ENCODE measurements at places on chromosomes 6 and 20.

- H3K36me3 ChIP-seq, result no peaks in the 10 kb centered on the region
- H3K27ac ChIP-seq, result peak overlapping the region; percentile 15
- DNase-seq, result peak; percentile 58
- H3K4me1 ChIP-seq, result no peaks in the 10 kb centered on the region
Measured at GRCh38 chr20:62363920-62364851, 2.9 kb downstream of the LAMA5 start.

GRCh38 chr20:50930139-50930975 lies 880 bp downstream of the ADNP start:
- H3K27me3 ChIP-seq, result no peaks in the 10 kb centered on the region
- H3K36me3 ChIP-seq, result no peaks in the 10 kb centered on the region
- peak; percentile 82 for DNase-seq
- no peaks in the 10 kb centered on the region for H3K4me1 ChIP-seq

DNA sequence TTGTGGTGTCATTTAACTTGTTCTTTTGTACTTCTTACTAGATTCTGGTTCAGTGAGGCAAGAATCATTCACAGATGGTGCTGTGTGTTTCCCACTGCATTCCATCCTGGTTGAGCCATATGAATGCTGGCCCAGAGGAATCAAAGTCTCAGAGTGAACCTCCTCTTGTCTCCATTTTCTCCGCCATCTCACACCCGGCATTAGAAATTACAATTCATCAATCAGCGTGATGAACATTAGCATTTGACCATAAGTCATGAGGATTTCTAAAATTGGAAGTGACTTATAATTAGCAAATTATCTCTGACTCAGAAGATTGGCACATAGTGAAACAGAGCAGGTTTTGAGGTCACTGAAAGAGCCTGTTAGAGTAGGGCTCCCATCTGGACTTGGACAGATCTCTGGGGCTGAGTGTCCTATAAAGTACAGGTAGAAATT lies 25.2 kb downstream of the TNFAIP3 start:
- no peaks in the 10 kb centered on the region for H3K36me3 ChIP-seq
- H3K27ac ChIP-seq, result no peak overlapping the region
- H3K4me1 ChIP-seq, result no peaks in the 10 kb centered on the region
- no peak for DNase-seq
- H3K27me3 ChIP-seq, result peaks cover 1% of the 10 kb centered on the region
- no peak overlapping the region for H3K4me3 ChIP-seq

GRCh38 chr6:131958095-131958494 lies 6.9 kb upstream of the CCN2 start:
- no peak overlapping the region for H3K27ac ChIP-seq
- no peak for DNase-seq
- H3K4me3 ChIP-seq, result no peak overlapping the region
- no peaks in the 10 kb centered on the region for H3K36me3 ChIP-seq

GRCh38 chr6:149054559-149055194 lies 262.8 kb upstream of the TAB2 start:
- no peak overlapping the region for H3K27ac ChIP-seq
- H3K4me1 ChIP-seq, result no peaks in the 10 kb centered on the region
- DNase-seq, result no peak

GRCh38 chr6:124768224-124768623 lies 194.0 kb upstream of the RNF217 start:
- no peaks in the 10 kb centered on the region for H3K4me1 ChIP-seq
- H3K4me3 ChIP-seq, result no peak overlapping the region
- DNase-seq, result no peak
- no peaks in the 10 kb centered on the region for H3K27me3 ChIP-seq
- H3K27ac ChIP-seq, result no peak overlapping the region

DNA sequence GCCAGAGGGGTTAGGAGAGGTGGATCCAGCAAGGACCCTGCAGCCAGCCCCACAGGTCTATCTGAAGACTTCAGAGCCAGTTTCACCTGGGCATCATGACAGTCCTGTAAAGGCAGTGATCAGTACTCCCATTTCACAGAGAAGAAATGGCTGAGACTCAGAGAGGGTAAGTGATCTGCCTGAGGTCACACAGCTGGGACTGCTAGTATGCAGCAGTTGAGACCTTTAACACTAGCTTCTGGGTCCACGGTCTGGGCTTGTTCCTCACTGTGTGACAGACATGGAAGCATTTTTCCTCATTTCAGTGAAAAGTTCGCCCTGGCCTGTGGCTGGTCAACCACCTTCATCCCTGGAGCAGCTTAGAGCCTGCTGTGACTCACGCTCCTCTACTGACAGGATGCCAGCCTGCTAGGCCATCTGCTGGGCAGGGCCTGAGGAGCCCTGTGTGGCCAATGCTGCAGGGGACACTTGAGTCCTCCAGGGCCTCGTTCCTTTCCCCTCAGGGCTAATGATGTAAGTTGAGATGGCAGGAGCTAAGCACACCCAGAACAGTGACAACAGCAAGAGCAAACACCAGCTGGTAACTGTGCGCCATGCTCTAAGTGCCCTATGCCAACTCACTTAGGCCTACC lies 192.0 kb downstream of the LRFN2 start:
- DNase-seq, result no peak
- no peaks in the 10 kb centered on the region for H3K4me1 ChIP-seq
- H3K36me3 ChIP-seq, result no peaks in the 10 kb centered on the region
- H3K27me3 ChIP-seq, result no peaks in the 10 kb centered on the region
- H3K4me3 ChIP-seq, result no peak overlapping the region

DNA sequence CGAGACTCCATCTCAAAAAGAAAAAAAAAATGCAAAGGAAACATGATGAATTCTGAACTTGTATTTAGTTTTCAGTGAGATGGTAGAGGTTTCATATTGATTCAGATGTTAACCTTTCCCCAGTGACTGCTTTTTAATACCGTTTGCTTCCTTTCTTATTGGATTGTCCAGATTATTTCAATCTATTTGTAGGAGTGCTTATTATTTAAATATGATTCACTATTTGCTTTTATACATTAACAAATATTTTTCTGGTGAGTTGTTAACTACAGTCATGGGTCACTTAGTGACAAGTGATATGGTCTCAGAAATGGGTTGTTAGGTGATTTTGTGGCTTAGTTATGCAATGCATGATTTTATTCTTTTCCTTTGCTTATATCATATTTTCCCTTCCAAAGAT lies 8.4 kb downstream of the PI3 start:
- no peak overlapping the region for H3K27ac ChIP-seq
- H3K27me3 ChIP-seq, result no peaks in the 10 kb centered on the region
- H3K36me3 ChIP-seq, result no peaks in the 10 kb centered on the region
- no peaks in the 10 kb centered on the region for H3K4me1 ChIP-seq

DNA sequence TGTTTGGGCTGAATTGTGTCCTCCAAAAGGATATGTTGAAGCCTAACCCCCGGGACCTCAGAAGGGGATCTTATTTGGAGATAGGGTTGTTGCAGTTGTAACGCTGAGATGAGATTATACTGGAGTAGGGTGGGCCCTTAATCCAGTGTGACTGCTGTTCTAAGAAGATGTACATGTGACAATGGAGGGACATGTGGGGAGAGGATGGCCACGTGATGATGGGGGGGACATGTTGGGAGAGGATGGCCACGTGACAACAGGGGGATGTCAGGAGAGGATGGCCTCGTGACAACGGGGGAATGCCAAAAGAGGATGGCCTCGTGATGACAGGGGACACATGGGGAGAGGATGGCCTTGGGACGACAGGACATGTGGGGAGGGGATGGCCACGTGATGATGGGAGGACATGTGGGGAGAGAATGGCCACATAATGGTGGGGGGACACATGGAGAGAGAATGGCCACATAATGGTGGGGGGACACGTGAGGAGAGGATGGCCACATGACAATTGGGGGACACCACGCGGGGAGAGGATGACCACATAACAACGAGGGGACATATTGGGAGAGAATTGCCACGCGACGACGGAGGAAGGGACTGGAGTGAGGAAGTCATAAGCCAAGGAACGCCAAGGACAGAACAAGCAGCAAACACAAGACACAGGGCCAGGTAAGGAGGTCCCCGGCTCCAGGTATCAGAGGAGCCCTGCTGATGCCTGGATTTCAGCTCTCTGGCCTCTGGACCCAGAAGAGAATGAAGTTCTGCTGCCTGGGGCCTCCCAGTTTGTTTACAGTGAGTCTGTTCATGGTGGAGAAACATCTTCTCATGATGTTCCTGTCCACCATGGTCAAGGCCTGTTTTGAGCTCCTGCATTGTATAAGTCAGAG lies 29.2 kb downstream of the SYNJ2 start:
- H3K27me3 ChIP-seq, result no peaks in the 10 kb centered on the region
- no peak overlapping the region for H3K4me3 ChIP-seq
- no peak overlapping the region for H3K27ac ChIP-seq

GRCh38 chr6:155366325-155366724 lies 52.0 kb upstream of the TFB1M start:
- no peaks in the 10 kb centered on the region for H3K27me3 ChIP-seq
- H3K4me3 ChIP-seq, result no peak overlapping the region
- H3K27ac ChIP-seq, result no peak overlapping the region
- no peaks in the 10 kb centered on the region for H3K36me3 ChIP-seq

DNA sequence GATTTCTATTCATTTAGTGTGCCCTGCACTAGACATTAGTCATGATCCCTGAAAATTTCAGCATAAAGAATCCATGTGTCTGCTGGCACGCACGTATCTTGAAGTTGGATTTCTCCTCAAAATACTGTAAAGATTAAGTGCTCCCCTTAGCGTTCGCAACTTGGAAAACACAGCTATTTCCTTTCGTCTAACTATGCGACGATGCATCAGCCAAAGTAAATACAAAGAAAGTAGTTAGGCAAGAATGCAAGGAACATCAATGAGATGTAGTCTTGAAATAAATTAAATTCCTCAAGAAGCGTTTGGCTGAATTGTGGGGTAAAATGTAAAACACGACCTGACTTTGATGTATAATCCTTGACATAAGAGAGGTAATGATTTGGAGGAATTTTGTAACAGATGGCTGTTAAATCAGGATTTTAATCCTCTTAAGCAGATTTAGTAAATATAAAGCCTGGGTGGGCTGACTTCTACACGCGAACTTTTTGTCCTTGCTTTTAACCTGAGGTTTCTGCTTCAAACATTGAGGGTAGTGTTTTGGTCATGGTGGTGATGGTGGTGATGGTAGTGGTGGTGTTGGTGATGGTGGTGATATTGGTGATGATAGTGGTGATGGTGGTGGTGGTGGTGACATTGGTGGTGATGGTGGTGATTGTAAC lies 88.2 kb downstream of the FOXF2 start:
- H3K27ac ChIP-seq, result no peak overlapping the region
- H3K4me1 ChIP-seq, result no peaks in the 10 kb centered on the region
- no peaks in the 10 kb centered on the region for H3K36me3 ChIP-seq

GRCh38 chr6:155248008-155249001 lies 15.5 kb upstream of the CLDN20 start:
- no peaks in the 10 kb centered on the region for H3K4me1 ChIP-seq
- no peak for DNase-seq
- peaks cover 5% of the 10 kb centered on the region for H3K36me3 ChIP-seq
- peak overlapping the region; percentile 0 for H3K4me3 ChIP-seq
- no peaks in the 10 kb centered on the region for H3K27me3 ChIP-seq

DNA sequence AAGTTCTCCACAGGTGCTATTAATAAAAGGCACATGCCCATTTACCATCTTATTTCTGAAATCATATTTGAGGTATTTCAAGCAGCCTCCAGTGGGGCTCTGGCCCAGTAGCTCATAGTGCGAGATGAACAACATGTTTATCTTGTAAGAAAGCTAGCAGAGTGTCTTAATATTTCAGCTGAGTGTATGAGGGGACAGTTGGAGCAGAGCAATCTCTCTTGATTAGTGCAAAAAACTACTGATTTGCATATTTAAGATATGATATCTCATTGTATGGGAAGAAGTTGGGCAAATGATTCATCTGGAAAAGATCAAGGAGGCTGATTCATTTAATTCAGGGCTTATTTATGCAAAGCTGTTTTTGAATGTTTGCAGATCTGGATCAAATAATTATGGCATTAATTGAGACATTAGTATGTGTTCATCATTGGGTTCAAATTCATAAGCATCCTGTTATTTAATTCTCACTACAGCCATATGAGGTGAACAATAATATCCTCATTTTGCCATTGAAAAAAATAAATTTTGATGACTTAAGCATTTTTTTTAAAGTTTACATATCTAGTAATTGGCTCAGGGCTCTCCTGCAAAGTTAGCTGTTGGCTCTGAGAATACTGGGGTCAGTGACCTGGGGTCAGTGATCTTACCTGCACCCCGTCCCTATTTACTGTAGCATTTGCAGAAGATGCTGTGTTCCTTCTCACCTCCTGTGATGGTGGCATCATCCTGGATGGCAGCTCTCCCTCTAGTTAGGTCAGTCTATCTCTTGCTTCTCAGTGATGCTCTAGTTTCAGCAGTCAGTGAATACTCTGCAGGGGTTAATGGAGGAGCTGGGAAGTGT lies 24.1 kb upstream of the GCLC start:
- H3K27me3 ChIP-seq, result no peaks in the 10 kb centered on the region
- H3K4me3 ChIP-seq, result no peak overlapping the region
- H3K4me1 ChIP-seq, result no peaks in the 10 kb centered on the region
- H3K36me3 ChIP-seq, result no peaks in the 10 kb centered on the region
- no peak overlapping the region for H3K27ac ChIP-seq
- no peak for DNase-seq

DNA sequence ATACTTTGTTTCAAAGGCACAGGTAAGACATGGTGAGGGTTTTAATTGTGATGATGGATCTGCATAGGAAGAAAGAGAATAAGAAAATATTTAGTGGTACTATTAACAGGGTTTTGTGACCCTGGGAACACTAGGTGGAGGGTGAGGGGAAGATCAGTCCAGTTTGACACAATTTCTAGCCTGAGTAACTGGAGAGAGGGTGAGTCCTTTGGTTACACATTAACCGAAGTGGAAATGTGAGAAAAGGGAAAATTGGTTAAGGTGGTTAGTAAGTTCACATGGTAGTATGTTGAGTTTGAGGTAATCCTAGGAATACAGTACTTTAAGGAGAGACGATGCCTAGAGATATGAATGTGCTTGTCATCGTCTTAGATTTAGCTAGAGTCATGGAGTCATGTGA lies 54.8 kb upstream of the POU3F2 start:
- H3K4me3 ChIP-seq, result no peak overlapping the region
- H3K27ac ChIP-seq, result no peak overlapping the region
- H3K27me3 ChIP-seq, result no peaks in the 10 kb centered on the region
- H3K36me3 ChIP-seq, result no peaks in the 10 kb centered on the region
- H3K4me1 ChIP-seq, result no peaks in the 10 kb centered on the region
- no peak for DNase-seq

- H3K4me1 ChIP-seq, result no peaks in the 10 kb centered on the region
- no peaks in the 10 kb centered on the region for H3K36me3 ChIP-seq
- H3K27ac ChIP-seq, result no peak overlapping the region
- DNase-seq, result no peak
- no peak overlapping the region for H3K4me3 ChIP-seq
Measured at GRCh38 chr6:126113261-126113660, 126.9 kb downstream of the TRMT11 start.
